ENCODE measurements at places on chromosomes 1 and 21. TPM values are rescaled to one million over a fixed set of nuclear protein-coding genes. Genes with fewer than 3 reads are reported as not detected.

- no peak for DNase-seq
Measured at GRCh38 chr1:179971563-179972496, 17.2 kb downstream of the CEP350 start.

GRCh38 chr1:177310326-177310725 is 139.6 kb downstream of the BRINP2 start:
- DNase-seq: no peak

GRCh38 chr1:234760303-234760723 is 150.3 kb upstream of the IRF2BP2 start:
- no peak for DNase-seq

DNA sequence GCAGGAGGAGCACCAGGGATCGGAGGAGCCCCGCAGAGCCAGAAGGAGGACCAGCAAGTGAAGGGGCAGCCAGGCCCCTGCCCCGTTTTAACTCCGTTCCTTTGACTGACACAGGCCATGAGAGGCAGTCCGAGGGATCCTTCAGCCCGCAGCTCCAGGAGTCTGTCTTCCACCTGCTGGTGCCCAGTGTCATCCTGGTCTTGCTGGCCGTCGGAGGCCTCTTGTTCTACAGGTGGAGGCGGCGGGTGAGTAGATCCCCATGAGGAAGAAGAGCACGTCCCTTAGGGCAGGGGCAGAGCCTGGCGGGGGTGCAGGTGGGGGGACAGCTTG is 13.3 kb downstream of the CSF1 start:
- DNase-seq: no peak

DNA sequence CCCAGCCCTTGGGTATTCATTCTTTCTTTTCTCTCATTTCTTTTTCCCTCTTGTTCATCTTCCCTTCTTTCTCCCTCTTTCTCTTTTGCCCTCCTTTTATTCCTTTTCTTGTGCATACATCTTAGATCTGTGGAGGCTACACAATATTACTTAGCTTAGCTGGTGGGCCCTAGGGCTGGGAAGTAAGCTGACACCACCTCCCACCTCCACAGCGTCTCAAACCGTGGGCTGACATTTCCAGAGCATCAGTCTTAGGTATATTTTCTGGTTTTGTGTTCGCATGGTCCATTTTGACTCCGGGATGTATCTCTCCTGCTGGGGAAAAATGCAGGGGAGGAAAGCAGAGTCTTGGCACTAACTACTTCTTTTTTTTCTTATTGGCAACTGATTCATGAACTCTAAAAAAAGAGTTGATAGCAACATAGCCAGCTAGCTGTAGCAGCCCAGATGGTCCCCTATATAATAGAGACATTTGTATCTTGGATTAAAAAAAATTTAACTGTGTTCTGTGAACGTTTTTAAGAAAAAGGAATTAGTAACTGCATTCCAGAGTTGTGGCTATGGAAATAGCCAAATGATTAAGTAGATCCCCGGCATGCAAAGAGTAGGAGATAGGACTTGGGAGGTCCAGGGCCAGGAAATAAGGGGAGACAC is 15.5 kb downstream of the CNIH3 start:
- DNase-seq: no peak

GRCh38 chr1:57204091-57204490 is 219.8 kb downstream of the DAB1 start:
- DNase-seq: no peak

DNA sequence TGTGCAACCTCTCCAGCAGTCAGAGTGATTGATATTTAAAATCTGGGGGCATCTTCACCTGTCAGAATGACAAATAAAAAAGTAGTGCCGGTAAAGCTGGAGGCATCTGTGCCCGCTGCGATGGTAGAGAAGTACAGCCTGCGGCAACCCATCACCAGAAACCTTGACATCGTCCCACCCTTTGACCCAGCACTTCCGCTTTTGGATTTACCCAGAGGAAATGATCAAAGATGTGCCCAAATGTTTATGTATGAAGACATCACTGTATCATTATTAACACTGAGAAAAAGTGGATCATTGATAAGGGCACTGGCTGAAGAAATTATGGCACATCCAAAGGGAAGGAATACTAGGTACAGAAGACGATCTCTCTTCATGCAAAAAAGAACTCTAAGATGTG is 96.0 kb downstream of the PGBD5 start:
- no peak for DNase-seq

DNA sequence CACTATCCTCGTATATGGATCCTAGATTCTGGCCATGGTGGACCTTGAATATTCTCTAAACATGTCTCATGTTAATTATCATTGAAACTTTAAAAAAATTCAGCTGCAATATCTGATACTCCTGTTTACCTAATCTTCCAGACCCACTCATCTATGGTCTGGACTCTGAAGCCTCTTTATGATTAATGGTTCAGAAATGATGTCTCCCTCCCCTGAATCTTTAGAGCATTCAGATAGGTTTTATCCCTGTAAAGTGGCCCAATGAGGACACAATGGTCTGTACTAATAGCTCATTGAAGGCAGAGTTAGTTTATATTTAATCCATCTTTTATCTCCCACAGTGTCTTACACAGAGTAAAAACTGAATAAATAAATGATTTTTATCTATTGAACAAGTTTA is 53.0 kb upstream of the DUSP10 start:
- no peak for DNase-seq

DNA sequence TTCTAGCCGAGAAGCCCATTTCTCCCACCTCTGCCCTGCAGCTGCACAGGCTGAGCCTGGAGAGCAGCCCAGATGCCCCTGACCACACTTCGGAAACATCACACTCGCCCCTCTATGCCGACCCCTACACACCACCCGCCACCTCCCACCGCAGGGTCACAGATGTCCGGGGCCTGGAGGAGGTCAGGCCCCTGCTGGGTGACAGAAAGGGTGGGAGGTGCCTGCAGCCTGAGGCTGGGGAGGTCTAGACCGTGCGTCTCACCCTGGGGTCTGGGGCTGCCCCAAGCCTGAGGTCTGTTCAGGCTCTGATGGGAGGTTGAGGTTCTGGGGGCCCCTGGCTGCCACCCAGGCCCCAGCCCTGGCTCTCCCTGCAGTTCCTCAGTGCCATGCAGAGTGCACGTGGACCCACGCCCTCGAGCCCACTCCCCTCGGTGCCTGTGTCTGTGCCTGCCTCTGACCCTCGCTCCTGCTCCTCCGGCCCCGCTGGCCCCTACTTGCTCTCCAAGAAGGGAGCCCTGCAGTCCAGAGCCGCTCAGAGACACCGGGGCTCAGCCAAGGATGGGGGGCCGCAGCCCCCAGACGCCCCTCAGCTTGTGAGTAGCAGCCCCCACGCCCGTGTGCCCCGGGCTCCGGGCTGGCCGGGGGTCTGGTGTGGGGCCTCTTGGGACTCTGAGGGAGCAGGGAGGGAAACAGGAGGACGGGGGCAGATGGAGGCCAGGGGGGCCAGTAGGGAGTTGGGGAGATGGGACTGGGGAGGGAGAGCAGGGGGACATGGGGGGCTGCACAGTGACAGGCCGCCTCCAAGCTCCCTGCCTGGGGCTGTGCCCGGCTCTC is 7.4 kb downstream of the PLEKHN1 start:
- no peak for DNase-seq

GRCh38 chr1:159040206-159040605 is 30.5 kb downstream of the IFI16 start:
- DNase-seq: no peak

DNA sequence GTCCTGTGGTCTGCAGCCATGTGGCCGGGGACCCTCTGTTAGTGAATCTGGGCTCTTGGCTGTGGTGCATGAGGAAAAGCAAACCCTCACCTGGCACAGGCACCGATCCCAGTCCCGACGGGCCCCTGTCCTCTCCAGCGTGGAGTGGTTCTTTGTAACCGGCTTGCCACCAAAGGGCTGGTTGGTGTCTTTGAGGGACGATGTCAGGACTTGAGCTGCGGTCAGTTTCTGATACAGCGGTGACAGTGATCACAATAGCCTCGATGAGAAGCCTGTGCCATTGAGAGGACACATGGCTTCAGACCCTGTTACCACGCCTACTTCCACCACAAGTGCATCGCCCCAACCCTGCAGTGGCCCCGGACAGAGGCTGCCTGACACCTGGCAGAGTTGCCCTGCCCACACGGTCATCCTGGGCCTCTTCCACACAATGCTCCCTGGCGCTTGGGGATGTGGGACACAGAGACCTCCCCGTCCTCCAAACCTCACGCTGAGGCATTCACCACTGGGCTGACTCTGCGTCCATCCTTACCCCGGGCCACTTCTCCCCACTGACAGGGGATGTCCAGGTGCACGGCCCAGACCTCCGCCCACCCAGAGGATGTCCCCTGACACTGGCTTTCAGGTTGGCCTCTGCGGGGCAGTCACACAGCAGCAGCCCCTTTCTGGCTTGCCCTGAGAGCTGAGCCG is 18.8 kb upstream of the ACTRT2 start:
- no peak for DNase-seq

DNA sequence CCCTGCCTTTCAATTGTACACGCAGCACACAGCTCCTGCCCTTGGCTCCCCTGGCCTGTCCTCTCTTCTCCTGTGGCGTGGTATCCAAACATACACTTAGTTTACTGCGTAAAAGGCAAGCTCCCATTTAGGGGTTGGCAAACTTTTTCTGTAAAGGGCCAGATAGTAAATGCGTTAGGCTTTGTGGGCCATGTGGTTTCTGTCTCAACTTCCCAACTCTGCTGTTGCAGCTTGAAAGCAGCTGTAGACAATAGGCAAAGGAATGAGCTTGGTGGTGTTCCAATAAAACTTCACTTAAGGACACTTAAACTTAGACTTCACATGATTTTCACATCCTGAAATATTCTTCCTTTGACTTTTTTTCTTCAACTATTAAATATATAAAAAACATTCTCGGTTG is 63.3 kb downstream of the RHOU start:
- no peak for DNase-seq

GRCh38 chr1:184021728-184022127 is 15.8 kb downstream of the COLGALT2 start:
- no peak for DNase-seq

DNA sequence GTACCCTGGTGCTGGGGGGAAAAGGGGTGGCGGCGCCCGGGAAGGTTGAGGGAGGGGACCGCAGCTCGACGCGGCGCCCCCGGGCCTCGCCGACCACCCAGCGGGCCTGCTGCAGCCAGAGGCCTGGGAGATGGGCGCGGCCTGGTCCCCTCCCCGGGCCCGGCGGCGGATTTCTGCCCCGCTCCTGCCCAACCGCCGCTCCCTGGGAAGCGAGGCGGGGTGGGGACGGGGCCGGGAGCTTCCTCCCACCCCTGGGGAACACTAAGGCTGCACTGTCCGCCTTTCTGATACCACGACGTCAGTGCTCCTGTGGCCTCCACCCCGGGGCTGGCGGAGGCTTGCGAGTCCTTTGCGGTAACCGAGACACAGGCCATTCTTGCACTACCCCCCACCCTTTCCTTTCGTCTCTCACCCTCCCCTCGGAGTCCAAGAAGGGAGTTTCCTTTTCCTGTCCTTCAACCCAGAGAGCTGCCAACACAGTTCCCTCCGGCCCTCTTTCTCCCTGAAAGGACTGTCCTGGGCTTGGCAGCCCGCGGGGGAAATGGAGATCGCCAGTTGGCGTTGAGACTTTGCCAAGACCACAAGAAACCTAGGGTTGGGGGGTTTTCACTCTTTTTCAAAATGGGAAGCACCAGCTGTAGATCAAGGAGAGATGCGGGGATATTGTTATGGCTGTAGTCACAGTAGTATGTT is 742 bp downstream of the SH3GLB1 start:
- peak; percentile 75 for DNase-seq

The MCOLN3 gene
- 0.47 TPM for total RNA-seq

The C4BPA gene
- total RNA-seq: not detected

The MTR gene
- 19.7 TPM for total RNA-seq
